ENCODE measurements at places on chromosomes 11 and 22.

DNA sequence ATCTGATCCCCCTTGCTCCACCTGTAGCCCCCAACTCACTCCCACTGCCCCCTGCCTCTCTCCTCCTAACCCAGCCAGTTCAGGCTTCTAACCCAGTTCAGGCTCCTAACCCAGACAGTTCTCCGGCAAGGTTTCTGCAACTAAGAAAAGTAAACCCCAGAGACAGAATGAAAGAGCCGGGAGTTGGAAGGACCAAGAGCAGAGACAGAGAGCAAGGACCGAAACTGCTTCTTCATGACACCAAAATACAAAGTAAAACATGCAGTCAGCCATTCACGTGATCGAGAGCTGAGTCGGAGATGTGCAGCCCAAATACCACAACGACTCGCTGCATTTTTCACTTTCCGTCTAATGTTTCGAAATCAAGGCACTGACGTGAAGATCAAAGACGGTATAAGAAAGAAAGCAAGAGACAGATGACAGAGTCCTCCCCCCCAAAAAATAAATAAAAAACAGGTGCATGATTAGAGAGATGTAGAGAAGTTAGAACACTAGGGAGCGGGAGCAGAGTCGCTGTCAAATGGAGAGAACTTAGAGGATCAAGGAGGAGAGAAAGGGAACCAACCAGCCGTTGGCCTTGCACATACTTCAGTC, 884 bp downstream of the IL10RA start:
- peak; percentile 79 for DNase-seq

DNA sequence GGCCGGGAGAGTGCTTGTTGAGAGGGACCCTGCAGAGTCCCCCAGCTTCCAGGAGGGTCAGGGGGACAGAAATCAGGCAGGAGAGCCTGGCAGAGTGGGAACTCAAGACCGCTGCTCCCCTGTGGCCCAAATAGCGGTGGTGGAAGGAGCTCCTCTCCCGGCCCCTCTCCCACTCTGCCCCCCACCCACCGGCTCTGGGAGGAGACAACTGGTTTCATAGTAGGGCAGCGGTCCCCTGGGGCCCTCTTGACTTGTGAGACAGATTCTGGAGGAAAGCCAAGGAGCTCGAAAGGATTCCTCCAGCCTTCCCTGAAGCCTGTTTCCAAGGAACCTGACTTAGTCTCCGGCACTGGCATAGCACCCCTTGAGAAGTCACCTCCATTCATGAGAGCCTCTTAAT, 10.1 kb downstream of the PKNOX2 start:
- DNase-seq: no peak

DNA sequence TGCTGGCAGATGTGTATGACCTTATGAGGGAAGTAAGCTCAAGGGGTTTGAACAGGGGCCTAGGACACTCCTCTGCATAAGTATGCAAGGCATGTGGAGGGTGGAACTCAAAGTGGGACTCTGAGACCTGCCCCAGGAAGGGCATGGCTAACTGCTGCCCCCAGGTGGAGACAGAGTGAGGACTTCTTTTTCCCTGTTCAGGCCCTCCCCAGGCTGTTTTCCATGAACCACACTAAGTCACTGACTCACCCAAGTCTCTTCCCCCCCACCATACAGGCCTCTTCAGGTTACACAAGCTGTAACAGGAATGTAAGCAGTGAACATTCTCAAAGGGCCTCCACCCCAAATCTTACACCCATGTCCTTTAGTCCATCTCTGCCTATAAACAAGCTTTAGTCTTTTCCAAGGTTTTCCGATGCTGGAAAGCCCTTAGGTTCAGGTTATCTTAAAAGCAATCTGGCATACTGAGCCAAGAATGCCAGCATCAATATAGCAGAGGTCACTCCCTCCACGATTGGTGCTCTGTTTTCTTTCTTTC, 13.1 kb downstream of the EEF1G start:
- peak; percentile 74 for DNase-seq

DNA sequence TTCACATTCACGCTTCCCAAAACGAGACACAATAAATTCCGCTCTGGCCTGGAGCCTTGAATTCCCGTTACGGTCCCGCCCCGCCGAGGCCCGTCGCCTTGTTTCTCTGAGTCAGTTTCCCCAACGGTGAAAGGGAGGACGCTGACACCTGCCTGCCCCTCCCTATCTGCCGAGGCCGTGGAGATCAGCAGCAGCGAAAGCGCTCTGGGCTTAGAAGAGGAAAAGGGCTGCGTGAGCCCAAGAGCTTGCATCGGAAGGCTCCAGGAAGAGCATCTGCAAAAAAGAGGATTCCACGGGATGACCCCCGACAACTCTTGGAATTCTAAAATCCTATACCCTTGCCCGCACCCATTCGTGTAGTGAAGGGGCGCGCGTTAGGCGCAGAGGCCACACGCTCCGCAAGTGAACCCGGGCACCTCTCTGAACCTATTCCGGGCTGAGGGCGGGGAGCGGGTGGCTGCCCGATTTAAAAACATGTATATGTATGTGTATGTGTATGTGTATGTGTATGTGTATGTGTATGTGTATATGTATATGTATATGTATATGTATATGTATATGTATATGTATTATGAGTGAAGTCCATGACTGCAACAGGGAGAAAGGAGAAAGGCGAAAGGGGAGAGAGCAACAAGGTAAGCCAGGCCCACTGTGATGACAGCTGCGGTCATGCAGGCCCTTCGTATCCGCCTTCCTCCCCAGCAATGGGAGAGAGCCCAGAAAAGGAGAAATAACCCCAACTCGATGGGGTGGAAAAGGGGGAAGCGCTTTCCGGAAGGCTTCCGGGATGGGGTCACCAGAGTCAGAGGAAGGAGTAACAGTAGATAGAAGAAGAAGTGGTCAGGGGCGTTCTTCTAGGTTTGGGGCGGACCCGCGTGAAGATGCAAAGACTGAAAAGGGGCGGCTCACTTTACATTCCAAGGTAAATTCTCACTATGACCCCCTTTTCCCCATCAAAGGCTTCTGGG, 948 bp upstream of the MRTFA start:
- DNase-seq: no peak

DNA sequence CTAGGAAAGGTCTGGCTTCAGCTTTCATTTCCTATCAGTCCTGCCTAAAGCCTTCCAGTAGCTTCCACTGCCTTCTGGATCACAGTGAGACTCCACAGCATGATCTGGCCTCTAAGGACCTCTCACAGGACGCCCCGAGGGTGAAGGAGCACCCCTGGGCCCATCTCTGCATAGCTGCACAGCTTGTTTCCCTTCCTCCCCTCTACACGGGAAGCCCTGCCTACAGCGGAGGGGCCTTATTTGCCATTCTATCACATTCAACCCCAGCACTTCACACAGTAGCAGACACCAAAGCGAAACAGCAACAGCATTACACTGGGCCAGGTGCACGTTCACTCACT, 162.3 kb upstream of the GRK3 start:
- no peak for DNase-seq

DNA sequence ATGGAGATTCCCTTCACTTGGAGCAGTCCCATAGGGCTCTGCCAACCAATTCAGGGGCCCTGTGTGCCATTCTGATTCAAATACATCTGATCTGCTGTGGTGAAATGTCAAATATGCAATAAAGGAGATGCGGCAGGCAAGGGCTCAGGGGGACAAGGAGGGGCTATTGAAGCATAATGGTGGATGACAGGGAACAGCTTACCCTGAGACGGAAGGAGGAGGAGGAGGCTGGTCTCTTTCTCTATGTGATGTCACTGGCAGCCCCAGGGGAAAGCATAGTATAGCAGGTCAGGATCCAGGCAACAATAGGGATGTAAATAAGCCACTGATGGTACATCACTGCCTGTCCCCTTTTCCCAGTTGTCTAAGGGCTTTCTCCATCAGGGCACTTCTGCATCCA, 350.9 kb upstream of the SYN3 start:
- DNase-seq: no peak

- no peak for DNase-seq
Observed at GRCh38 chr11:2380807-2381350, 3.8 kb downstream of the CD81 start.

DNA sequence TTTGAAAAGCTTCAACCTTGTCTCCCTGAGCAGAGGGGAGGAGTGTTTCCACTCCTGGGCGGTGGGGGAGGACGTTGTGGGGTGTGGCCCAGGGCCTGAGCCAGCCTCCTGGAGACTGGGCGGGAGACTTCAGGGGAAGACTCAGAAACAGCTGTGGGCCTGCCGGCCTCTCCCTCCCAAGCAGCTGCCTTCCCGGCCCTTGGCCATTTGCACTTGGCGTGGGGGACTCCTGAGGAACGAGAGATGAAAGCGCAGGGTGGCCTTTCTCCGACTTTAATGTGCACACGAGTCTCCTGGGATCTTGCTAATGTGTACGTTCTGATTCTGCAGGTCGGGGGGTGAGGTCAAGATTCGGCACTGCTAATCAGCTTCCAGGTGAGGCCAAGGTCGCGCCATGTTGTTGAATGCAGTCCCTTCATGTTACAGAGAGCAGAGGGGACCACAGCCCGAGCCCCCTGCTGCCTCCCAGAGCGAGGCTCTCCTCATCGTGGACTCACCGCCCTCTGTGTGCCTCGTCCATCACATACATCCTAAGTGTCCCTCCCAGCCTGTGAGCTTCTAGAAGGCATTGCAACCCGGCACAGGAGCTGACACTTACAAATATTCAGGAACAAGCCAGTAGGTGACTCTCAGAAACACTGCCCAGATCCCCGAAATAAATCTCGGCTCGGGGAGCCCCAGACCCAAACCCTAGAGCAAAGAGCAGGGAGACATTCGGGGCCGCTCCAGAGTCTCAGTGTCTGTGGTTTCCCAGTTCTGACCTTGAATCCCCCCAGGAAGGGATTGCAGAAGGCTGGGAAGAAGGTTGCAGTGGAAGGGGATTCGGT, 7.7 kb downstream of the LIF start:
- no peak for DNase-seq

DNA sequence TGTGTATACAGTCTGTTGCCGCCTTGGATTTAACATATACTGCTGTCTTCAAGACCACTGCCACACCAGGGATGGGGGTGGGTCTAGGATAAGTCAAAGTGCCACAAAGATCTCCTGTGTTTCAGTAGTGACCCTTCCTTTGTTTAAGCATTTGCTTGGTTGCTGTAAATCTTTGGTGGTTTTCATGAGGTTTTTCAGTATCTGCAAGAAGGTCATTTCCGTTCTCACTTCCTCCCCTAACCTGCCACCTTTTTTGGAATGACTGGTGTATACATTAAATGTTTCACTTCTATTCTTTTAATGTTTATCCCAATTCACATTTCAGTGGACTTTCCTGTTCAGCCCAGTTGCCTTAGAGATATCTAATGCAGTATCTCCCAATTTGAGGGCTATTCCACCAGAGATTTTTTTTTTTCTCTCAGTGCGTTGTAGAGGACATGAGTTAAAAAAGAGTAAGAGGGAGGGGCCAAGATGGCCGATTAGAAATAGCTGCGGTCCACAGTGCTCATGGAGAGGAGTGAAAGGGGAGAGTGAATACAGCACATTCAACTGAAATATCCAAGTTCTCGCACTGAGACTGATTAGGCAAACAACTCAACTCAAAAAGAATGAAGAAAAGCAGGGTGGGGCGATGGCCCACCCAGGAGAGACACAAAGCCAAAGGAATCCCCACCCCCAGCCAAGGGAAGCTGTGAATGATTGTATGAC, 43.2 kb downstream of the USP47 start:
- DNase-seq: no peak

GRCh38 chr11:41273908-41274307, 185.5 kb downstream of the LRRC4C start:
- DNase-seq: no peak

DNA sequence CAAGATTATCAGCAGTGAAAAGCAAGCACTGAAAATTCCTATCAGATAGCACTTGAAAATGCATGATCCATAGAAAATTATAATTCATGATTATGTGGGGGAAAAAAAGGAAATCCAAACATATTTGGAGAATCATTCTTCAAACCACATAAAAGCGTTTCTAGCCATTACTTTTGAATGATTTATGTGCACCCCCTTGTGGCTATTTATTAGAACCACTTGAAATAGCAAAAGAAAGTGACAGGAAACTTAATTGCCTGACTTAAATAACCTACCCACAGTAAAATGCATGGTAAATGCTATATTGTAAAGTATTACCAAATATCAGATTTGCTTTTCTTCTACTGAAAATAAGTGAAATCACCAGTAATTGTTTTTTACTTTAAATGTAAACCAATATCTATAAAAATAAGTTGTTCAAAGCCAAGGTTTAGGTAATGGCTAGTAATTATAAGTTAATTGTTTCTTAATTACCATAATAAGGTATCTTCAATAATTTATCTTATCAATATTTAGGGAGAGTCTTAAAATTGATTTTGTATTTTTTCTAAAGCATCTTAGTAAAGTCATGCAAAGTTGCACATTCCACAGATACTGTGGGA, 168.5 kb downstream of the ARHGAP42 start:
- no peak for DNase-seq

DNA sequence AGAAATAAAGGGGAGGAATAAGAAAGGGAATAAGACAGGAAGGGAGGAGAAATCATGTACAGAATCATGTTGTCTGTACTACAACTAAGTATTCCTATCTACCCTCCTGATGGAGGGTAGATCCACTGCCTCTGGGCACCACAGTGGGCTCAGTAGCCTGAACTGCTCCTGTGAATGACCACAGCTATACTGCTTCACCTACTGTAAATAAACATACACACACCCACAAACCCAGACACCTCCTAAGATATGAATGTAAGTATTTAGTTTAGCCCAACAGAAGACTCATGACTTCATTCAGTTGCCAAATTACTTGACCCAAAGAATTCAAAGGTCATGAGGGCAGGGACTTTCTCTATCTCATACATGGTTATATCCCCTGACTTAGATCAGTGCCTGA, 177.3 kb upstream of the C11orf58 start:
- DNase-seq: no peak

- DNase-seq: peak; percentile 53
Observed at GRCh38 chr22:20571531-20572007, 64.2 kb downstream of the MED15 start.

DNA sequence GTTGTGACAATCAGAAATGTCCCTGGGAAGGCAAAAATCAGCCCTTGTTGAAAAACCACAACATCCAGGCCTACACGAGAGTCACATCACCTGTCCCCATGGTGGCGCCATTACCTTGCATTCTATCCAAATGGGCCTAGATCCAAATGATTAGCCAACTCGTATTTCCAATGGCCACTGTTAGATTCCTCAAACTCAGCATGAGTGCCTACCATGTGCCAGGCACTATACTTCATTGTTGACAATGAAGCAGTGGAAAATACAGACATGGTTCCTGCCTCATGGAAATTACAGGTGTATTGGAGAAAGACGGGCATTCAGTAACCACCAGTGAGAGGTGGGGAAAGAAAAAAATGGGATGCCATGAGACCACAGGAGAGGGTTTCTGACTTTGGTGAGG, 29.8 kb upstream of the CREB3L1 start:
- DNase-seq: peak; percentile 22

DNA sequence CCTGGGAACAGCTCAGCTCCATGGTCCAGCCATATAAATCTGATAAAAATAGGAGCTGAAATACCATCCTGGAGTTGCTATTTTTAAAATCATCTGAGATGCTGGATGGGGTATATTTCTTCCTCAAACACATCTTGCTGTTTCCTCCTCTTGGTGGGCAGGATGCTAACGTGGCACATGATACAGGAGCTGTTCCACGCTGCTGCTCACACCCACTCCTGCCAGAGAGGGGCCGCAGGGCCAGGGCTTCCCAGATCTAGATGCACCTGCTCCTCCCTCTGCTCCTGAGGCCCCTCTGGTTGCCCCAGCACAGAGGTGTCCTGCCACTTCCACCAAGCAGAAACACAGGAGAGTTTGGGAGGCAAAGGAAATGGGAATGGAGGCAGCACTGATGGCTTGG, 3.3 kb upstream of the ST3GAL4 start:
- DNase-seq: no peak
